Activated gamma-delta T cell (primary cell): ENCODE measurements at places on chromosomes 7 and 10.

GRCh38 chr10:47349516-47349915 lies 1.4 kb downstream of the RBP3 start:
- no peak for DNase-seq

DNA sequence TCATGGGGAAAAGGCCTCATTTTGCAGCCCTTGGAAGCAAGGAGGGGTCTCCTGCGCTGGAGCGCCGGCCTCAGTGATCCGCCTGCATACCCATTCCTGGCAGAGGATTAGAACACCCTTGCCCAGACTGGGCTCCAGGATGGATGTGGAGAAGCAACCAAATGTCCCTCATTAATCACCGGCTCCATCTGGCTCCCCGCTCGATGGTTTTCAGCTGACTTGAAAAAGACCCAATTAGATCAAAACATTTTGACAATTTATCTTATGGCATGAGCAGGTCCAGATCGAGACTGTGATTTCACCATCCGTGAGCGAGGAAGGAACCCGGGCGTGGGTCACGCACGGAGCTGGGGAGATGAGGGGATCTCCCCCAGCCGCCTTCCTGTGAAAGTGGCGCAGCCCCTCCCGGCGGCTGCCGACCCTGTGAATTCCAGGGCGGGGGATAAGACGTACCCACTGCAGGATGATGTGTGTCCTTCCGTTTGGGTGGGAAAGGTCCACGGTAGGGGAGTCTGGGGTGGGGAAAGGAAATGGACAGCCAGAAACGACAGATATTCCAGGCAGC lies 141.6 kb downstream of the EMX2 start:
- no peak for DNase-seq

- no peak for DNase-seq
Measured at GRCh38 chr10:15879058-15879457, 18.8 kb upstream of the MINDY3 start.

GRCh38 chr7:94261067-94261466 lies 133.6 kb upstream of the COL1A2 start:
- DNase-seq: no peak

DNA sequence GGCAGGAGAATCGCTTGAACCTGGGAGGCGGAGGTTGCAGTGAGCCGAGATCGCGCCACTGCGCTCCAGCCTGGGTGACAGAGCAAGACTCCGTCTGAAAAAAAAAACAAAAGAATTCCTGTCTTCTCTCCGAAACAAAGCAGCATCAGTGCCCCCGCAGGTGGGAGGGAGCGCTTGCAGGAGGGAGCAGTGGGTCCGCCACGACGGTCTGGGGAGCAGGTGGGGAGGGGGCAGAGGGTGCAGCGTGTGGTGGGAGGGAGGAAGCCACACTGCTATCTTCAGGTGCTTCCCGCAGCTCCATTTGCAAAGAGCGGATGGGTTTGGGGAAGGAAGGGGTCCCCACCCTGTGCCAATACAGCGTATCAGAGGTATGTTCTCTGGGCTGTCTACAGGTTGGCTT lies 31.7 kb downstream of the LIMK1 start:
- no peak for DNase-seq

DNA sequence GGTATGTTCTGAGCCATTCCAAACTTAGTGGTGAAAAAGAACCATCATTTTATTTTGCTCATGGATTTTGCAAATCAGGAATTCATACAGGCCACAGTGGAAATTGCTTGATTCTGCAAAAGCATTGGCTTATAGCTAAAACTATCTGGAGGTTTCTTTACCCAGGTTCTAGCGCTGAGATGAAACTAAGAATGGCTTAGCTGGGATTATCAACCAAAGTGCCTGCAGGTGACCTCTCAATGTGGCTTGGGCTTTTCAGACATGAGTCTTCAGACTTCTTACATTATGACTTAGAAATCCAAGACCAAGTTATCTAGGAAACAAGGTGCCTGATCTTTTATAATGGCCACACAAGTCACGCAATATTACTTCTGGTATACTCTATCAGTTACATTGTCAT lies 140.1 kb downstream of the HGF start:
- DNase-seq: no peak

DNA sequence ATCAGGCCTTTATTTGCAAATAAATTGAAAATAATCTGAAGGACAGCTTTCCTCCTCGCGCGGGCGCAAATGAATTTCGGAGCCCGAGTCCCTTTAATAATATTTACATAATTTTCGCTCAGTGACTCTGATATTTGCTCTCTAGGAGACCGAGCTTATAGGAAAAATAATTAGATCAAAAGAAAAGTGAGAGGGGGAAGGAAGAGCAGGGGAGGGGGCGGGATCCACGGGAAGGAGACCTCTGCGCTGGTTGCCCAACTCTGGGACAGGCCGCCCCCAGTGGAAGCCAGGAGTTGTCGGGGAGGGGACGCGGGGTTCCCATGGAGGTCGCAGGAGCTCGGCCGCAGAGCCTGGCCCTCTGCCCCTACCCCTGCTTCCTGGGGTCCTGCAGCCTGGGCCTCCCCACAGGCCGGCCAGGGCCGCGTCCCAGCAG lies 5.8 kb downstream of the UNCX start:
- no peak for DNase-seq

DNA sequence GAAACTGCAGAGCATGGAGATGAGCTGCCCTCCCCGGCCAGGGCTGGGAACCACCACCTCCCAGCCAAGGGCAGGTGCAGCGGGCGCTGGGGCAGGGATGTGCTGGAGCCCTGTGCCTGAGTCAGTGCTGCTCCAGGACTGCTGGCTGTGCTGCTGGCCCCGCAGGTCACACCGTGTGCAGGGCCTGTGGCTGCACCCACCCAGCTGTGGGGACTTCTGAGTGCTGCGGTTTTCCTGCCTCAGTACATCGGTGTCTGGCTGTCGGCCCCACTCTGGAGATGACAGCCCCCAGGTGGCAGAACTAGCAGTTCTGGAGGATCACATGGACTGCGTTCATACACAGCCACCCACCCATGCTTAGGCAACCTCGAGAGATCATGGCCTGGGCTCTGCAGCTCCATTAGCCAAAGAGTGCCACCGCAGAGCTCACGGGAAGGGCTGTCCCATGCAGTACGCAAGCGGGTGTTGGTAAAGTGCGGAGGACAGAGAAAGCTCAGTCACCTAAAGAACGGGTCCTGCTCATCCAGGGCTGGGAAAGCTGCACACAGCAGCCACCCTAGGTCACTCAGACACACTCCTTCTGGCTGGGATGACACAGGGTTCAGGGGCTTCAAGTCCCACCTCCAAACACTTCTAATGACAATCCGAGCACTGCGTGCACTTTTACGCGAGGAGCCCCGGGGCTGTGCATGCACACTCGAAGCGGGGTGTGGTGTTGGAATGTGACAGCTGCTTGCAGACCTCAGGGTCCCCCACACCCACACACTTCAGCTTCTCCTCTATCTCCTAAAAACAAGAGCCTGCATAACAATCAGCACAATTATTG lies 198.1 kb upstream of the PPP2R2D start:
- no peak for DNase-seq

GRCh38 chr7:3912291-3912690 lies 611.2 kb downstream of the SDK1 start:
- DNase-seq: no peak

DNA sequence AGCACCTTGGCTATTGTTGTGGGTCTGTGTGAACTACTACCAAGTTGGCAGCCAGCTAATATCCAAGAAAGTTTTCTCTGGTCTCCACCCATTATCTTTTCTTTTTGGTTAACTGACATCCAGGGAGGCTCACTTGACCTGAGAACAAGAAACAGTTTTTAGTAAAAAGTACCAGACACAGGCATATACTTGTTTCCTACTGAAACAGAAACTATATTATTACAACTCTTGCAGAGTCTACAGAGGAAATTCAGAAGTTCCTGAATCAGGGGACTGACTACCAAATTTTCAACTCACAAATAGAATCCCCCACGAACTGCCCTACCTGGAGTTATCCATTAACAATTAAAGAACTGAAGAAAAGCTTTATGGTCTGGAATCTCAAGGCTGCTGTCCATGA lies 168.9 kb downstream of the KCND2 start:
- DNase-seq: no peak

DNA sequence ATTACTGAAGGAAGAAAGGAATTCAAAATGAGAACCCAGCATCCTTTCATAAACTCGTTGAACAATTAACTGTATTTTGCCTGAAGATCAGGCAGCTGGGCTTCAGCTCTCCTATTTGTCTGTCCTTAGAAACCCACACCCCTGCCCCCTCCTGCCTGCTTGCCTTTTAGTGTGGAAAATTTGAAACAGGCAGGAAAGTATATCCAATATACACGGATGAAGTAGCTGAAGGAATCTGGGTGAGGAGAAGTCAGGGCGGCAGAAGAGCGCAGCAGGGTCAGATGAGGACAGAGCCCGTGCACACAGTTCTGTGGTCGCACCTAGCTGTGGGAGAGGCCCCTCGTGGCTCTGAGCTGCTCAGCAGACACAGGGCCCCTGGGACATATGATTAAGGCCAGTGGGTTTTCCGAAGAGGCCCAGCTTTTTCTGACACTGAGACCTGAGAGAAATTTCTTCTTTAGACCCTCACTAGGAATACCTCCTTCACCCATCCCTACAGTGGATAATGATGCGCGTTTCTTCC lies 87.9 kb downstream of the ACTR3B start:
- DNase-seq: no peak
